Stimulated activated memory B cell treated with anti-CD40 and anti-IgM and Interleukin-4, amounts not matched to agents 10 μg/mL and 1 μg/mL and 100 μg/mL, for 72 hours (primary cell): ENCODE measurements at places on chromosomes 16 and 17.

DNA sequence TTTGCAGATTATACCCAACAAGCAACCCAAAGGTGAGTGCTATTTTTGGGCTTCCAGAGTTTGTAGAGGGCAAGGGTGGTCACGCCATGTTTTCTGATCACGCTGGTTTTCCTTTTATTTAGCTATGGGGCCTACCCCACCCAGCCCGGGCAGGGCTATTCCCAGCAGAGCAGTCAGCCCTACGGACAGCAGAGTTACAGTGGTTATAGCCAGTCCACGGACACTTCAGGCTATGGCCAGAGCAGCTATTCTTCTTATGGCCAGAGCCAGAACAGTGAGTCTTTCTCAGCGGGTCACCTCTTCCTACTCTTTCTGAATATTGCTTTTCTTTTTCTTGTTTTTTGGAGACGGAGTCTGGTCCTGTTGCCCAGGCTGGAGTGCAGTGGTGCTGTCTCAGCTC lies 2.5 kb downstream of the FUS start:
- no peak for ATAC-seq

GRCh38 chr17:8060274-8060673 lies 21.4 kb downstream of the ALOX15B start:
- no peak for ATAC-seq

DNA sequence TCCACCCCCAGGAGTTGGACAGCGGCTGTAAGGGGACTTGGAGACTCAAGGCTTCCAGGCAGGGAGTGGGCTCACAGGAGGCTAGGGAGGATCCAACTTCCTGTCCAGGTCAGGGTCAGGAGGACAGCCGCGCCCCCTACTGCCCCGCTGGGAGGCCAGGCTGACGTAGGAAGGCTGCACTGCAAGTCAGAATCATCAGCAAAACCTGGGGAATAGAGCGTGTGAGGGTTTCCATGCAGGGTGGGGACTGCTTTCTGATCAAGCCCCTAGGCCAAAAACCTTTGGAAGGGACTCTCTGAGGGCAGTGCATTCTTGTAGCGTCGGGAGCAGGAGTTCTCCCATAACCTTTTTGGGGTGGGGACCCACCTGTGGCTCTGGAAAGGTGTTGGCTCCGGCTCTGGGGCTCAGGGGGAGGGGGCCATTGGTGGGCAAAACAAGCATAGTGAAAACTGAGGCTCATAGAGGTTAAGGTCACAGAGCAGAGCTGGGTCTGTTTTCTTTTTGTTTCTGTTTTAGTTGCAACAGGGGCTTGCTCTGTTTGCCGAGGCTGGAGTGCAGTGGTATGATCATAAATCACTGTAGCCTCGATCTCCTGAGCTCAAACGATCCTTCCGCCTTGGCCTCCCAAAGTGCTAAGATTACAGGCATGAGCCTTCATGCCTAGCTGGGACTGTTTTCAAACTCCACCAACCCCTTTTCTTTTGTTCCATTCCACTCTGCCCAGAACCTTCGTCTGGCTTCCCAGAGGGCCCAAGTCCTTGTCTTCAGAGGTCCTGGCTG lies 22.1 kb downstream of the RAI1 start:
- no peak for ATAC-seq

GRCh38 chr17:42895185-42895555 lies 5.4 kb upstream of the G6PC1 start:
- no peak for ATAC-seq

GRCh38 chr16:85733839-85734170 lies 17.1 kb downstream of the C16orf74 start:
- no peak for ATAC-seq

DNA sequence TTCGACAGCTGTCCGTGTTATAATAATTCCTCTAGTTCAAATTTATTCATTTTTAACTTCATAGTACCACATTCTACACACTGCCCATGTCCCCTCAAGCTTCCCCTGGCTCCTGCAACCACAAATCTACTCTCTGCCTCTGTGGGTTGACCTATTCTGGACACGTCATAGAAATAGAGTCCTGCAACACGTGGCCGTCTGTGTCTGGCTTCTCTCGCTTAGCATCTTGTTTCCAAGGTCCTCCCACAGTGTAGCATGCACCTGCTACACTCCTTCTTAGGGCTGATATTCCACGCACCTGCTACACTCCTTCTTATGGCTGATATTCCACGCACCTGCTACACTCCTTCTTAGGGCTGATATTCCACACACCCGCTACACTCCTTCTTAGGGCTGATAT lies 16.5 kb downstream of the SCGB1C2 start:
- no peak for ATAC-seq

DNA sequence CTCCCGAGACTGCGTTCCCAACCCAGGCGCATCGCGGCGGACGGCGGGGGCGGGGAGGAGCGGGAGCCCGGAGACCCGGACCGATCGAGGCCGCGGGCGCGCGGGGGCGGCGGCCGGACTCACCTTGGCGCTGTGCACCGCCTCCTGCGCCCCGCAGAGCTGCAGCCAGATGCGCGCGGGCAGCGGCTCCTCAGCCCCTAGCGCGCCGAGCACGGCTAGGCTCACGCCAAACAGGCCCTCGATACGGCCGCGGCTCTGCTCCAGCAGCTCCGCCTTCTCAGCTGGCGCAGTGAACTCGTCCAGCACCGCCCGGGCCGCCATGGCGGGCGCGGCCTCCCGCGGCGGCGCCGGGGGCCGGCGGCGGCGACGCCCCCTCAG lies 339 bp downstream of the N4BP1 start:
- peak; percentile 83 for ATAC-seq

DNA sequence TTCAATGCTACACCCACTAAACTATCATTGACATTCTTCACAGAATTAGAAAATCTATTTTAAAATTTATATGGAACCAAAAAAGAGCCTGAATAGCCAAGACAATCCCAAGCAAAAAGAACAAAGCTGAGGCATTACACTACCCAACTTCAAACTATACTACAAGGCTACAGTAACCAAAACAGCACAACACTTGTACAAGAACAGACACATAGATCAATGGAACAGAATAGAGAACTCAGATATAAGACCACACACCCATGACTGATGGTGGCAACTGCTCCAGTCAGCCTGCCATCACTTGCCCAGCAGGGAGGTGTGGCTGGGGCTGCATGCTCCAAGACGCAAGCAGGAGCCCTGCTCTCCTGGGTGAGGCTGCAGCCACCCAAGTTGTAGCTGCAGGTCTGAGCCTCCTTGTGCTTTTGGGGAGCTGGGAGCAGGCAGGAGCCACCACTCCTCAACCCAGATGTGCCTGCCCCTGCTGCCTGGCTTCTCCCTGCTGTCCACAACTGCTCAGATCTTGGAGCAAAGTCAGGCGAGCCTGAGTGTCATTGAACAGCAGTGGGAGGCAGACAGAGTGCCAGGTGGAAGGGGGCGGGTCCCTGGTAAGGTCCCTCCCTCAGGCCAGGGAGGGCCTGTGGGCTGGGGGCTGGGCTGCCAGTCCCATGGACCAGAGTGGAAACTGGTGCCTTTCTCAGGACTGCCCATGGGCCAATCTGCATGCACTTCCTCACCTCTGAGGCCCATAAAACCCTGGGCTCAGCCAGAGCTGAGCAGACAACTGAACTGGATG lies 24.7 kb downstream of the SSH2 start:
- ATAC-seq, result no peak

GRCh38 chr16:87593710-87594258 lies 8.5 kb upstream of the JPH3 start:
- ATAC-seq, result no peak

DNA sequence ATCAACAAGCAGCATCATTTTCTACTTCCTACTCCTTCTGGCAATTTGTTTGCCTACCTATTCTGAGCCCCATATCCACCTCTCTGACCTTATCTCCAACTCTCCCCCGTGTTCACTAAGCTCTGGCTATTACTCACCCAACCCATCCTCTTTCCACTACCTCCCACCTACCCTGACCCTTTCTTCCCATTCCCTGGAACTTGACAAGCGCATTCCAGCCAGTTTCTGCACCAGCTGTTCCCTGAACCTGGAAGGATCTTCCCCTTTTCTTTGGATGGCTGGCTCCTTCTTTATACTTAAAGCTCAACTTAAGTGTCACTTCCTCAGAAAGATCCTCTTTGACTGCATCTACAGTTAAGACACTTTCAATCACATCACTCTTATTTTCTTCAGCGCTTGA lies 2.2 kb downstream of the DCUN1D3 start:
- no peak for ATAC-seq

- ATAC-seq, result no peak
Measured at GRCh38 chr17:14355556-14355955, 54.7 kb downstream of the HS3ST3B1 start.
